IPS DF 6.9 (cell line): ENCODE measurements at places on chromosomes 7 and 10.

DNA sequence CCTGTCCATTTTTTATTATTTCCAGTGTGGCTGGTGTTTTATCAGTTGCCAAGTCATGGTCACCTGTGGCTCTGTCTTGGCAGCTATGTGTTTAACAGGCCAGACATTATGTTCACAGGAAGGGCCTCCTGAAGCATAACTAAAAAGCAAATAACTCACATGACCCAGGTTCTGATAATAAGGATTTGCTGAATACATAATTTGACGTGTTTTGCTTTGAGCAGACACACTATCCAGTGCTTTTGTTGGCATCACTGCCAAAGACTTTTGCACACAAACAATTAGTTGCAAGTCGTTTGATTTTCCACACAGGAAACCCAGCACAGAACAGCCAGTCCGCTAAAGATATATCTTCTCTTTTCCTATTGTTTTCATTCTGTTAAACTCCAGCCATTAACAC lies 173.6 kb downstream of the ARL4A start:
- DNase-seq, result no peak

- no peak for DNase-seq
Measured at GRCh38 chr7:111112439-111112838, 21.5 kb downstream of the LRRN3 start.

- DNase-seq, result no peak
Measured at GRCh38 chr10:10958041-10958440, 59.6 kb upstream of the CELF2 start.

DNA sequence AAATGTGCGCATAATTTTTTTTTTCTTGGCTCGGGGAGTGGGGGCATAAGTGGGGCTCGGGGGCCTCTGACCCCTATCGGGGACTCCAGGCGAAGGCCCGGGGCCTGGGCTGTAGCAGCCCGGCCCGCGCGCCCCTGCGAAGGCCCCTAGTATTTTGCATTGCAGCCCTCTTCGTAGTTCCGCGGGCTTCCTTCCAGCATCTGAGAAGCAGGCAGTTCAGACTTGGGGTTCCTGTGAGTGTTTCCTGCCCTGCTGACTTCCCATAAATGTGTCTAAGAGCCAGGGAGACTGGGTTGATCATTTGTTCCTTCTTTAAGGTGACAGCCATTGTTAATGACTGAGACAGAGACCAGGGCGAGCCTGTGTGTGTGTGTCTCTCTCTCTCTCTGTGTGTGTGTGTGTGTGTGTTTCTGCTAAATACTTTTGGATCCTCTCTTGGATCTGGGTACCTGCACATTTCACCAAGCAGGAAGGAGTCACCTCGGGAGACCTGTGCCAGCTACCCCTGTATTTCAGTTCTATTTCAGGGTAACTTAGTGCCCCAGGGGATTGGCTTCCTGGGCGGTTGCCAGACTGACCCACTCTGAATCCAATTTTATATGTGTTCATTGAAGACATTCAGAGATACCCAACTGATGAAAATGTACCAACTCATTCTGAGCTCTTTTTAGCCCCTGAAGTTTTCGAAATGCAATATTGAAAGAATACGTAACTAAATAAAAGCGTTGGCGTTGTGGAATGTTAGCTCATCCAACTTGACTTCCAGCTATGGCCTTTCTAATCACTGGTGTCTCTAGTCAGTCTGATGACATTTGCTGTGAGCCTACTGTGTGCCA lies 805 bp downstream of the MSRB2 start:
- DNase-seq, result no peak

- DNase-seq, result no peak
Measured at GRCh38 chr7:66187905-66188304, 17.2 kb upstream of the TPST1 start.

DNA sequence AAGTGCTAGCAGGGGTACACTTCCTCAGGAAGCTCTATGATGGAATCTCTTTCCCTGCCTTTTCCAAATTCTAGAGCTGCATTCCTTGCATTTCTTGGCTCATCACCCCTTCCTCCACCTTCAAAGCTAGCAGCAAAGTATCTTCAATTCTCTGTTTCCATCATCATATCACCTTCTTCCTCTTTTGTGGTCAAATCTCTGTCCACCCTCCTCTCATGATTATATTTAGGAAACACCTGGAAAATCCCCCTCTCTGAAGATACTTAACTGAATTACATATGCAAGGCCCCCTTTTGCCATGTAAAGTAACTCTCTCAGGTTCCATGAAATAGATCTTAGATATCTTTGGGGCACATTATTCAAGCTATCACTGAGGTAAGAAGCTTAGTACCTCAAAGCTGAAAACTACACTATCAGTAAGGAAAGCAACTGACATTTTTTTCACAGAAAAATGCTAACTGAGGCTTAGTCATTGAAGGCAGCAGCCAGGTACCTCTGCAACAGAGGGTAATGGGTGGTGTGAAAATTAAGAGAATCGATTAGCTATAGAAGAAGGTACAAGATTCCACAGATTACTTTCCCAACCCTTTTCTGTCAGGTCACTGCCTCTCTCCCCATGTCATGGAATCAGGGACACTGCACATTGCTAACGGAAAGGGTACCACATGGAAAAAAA lies 197.3 kb downstream of the MACC1 start:
- DNase-seq, result no peak

GRCh38 chr7:44789990-44790389 lies 6.5 kb upstream of the PPIA start:
- DNase-seq, result no peak

GRCh38 chr10:126481181-126481580 lies 92.9 kb upstream of the ADAM12 start:
- DNase-seq, result no peak

DNA sequence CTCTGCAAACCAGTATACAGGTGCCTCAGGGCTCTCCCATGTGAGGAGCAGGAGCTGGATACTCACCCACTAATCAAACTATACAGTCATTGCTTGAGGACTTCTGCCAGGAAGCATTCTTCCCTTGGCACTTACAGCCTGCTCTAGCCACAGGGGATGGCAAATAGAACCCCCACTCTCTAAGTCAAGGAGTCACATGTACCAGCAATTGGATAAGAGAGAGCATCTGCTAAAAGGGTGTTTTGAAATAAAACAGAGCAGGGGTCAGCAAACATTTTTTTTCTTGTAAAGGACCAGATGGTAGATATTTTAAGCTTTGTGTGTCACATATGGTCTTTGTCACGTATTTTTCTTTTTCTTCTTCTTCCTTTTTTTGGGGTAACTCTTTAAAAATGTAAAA lies 865.2 kb upstream of the GHITM start:
- no peak for DNase-seq

DNA sequence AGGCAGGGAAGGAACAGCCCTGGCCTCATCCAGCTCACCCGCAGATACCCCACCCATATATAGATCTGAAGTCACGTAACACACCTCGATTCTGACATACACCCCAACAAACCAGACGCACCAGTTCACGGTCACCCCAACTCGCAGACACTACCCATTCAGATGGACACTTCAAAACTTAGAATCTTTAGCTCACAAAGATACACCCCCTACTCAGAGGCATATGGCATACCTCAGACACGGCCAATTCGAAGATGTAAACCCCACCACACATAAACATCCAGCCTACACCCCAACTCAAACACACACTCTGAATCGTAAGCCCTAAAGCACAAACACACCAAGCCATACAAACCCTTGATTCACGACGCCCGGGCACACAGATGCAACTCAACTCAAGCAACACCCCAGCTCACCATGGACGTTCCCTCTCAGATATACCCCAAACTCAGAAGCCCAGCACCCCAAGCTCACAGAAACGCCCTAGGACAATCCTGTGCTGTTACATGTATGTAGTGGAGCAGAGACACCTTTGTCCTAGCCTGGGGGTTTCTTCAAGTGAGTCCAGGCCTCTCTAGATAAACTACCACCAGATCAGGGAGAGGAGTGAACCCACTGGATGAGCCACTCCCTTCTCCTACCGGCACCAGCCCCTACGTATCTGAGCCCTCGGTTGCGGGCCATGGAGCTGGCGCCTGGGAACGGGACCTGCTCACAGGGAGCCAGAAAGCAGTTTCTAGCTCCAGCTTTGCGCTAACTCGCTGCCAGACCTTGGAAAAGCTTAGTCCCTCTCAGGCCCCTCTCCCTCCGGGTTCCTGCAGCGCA lies 8.8 kb downstream of the PSD start:
- DNase-seq, result no peak

GRCh38 chr10:97454330-97455036 lies 8.5 kb downstream of the ZDHHC16 start:
- DNase-seq, result no peak

DNA sequence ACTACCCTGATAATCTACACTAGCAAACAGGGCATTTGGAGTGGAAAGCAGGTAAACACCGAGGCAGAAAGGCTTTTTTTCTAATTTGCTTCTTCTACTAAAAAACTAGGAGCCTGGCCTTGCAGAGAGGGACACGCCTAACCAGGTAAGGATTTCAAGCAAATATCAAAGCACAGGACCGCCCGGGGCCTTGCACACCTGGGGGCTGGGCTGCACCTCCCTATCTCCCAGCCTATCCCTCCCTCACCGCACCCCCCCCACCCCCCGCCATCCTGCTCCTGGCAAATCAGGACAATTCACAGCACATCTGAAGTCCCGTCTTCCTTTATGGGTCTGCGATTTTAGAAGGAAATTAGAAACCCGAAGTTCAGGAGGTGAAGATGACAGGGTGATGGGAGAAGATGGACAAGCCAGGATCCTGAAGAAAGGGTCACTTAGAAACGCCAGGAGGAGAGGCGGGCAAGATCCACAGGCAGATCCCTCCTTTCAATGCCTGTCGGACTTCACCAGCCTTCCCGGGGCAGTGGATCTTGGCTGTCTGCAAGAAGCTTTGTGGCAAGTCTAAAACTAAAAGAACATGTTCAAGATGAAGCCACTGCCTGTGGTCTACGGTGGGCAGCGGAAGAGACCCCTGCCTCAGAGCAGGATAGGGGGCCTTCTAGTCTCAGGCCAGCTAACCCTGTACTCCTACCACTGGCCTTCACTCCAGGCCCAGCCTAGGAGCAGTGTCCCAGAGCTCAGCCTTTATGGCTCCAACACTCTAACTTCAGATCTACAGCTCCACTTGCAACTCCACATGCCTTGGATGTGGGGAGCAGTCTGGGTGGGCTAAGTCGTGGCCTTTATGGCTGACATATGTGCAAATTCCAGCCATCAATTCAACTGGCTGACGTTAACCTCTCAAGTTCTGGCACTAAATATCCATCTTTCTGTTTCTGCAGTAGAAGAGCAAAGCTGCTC lies 43.9 kb downstream of the TNS3 start:
- no peak for DNase-seq

DNA sequence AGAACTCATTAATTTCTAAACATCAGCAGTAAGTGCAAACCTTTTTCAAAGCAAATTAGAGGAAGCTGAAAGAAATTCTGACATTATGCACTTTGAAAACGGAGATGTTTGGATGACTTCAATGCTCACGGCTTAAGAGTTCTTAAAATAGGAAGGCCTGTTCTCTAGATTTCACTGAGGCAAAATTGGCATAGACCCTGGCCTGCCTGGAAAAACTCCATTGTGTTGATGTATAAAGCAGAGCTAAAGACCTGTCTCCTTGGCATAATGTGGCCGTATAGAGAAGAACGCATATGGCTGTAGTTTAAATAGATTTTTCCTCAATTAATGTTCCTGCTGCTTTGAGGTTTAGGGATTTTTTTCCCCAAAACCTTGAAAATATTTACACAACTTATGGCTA lies 24.5 kb upstream of the AGMO start:
- no peak for DNase-seq

DNA sequence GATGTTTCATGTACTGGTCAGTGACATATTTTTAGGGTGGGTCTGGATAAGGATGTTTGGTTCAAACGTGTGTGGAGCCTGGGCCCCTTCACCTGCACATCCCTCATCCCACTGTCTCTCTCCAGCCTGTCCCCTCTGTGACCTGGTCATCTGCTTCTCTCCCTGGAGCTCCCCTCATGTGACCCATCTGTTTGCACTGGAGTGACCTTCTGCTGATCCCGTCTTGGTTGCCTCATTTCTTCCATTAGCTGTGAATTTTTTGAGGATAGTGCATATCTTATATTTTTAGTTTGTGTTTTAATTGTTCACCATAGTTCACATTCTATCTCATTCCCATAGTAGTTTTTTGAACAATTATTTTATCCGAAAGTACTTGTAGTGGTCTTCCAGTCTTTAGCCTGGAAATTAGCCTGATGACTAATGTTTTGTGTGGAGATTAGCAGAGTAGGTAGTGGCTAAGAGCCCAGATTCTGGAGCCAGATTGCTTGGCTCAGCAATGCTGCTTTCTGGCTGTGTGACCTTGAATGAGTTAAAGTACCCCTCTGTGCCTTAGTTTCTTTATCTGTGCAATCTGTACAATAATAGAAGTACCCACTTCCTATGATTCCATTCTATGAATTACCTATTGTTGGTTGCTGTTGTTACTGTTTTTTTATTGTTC lies 224.5 kb downstream of the LRMDA start:
- no peak for DNase-seq

GRCh38 chr10:107206833-107207232 lies 42.3 kb upstream of the SORCS1 start:
- DNase-seq, result no peak

GRCh38 chr7:4416396-4417056 lies 265.6 kb upstream of the FOXK1 start:
- DNase-seq, result no peak

GRCh38 chr7:24861336-24861735 lies 104.1 kb upstream of the GSDME start:
- no peak for DNase-seq

DNA sequence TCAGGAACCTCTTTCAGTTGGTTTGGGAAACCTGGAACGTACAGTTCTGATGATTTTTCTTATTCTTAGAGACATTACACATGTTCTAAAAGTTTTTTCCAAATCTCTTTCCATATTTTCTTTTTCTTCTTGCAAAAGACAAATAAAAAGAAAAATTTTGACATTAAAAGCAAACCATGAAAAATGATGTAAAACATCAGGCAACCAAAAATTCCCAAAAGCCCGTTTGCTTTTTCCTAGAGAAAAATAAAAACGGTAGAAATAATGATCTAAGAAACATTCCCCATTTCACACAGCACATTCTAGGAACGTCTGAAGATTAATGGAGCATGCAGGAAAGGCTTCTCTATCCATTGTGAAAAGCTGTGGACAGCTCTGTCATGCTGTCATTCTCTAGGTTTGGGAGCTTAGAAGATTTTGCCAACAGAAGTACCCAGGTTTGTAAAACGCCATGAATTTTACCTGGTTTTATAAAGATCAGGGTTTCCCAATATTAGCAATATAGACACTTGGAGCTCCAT lies 11.2 kb upstream of the PRTFDC1 start:
- DNase-seq, result no peak

DNA sequence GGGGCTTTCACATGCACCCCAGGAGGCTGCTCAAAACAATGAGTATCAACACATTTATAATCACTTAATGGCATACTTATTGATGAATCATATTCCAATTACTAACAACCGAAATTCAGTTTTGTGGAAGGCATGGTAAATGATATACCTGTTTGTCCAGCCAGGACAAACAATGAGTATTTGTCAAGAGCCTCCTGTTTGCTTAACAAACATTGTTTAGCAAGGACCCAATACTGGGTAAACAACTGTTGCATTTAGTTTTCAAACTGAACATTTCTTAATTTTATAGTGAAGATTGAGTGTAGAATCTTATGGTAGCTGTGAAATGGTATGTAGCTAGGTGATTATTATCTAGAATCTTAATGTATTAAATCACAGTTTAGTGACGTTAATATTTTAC lies 473.7 kb downstream of the ATRNL1 start:
- no peak for DNase-seq
